ENCODE measurements at places on chromosomes 12 and 14.

- no peak for DNase-seq
These were observed 32.8 kb downstream of the KIF26A start for GRCh38 chr14:104171029-104171697.

GRCh38 chr12:115946867-115947695 is 330.4 kb downstream of the MED13L start:
- DNase-seq: no peak

- DNase-seq: no peak
These were observed 818 bp downstream of the VPS33A start for GRCh38 chr12:122265476-122265875.

DNA sequence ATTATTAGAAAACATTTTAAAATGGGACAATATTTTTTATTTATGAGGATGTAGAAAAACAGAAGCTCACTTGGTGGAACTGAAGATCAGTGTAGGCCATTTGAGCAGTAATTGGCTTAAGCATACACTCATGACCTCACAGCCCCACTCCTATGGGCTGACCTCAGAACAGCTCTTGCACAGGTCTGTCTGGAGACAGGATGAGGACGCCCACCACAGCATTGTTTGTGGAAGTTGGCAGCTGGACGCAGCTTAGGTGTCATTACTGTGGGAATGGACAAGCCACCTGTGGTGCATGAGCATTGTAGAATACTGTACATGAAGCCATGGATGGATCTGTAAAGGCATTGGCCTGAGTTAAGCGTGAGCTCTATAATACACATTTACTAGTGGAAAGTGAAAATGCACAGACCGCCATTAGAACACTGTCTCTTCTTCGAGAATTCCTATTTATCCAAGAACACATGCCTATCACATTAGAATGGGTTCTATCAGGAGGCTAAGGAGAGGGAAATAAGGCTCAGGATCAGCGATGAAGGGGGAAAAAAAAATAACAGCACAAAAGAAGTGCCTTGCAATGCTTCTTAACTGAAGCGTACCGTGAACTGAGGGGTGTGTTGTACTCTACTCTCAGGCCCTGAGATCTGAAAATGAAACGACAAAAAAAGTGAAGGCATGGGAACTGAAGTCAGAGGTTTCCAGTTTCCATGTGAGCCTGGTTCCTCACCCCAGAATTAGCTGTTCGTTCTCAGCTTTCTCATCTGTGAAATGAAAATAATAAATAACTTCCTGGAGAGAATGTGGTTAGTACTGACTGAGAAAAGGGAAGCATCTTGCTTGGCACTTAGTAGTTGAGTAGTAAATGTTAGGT is 33.6 kb downstream of the KCNA1 start:
- DNase-seq: no peak

GRCh38 chr14:99972748-99973466 is 92.3 kb upstream of the EVL start:
- no peak for DNase-seq

GRCh38 chr14:80535171-80535570 is 323.9 kb upstream of the DIO2 start:
- DNase-seq: no peak

All from H54 (cell line).